Nucleus accumbens (tissue), 56 donors: ENCODE measurements at places on chromosomes 4 and X.

DNA sequence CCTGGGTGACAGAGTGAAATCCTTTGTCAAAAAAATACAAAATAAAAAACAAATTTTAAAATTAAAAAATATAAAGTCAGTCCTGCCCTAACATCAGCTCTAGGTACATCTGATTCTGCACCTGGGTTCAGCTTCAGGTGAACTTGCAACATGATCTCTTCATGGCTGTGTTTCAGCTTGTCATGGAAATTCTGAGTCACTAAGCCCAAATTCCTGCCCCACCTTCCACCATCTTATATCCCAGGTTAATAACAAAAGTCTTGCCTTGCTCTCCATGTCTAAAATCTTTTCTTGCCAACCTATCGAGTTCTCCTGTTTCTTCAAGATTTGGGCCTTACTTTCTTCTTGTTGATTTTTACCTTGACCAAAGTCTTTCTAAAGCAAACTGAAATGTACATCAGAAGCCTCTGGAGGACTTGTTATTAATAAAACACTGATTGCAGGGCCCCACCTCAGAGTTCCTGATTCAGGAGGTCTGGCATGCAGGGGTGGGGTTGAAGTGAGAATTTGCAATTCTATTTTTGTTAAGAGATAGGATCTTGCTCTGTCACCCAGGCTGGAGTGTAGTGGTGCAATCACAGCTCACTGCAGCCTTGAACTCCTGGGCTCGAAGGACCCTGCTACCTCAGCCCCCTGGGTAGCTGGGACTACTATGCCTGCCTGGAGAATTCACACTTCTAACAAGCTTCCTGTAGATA lies 125.8 kb upstream of the VCX3A start:
- DNase-seq: no peak

DNA sequence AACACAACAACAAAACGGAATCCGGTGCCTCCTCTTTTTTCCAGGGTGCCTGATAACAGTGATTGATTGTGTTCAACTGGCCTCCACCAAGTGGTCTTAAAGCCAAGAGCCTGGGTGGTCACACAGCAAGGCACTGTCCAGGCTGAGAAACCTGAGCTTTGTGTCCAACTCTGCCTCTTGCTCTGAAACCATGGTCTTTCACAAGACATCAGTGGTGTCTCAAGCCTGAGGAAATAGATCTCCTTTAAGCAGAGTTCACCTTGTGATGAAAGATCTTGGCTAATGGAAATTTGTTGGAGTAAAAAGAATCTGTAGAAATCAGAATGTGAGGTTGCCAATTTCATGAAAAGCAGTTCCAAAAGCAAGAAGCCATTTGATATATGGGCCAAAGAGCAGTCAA lies 47.3 kb upstream of the ACSL1 start:
- no peak for DNase-seq

GRCh38 chr4:52098618-52099017 lies 47.5 kb downstream of the SPATA18 start:
- no peak for DNase-seq

DNA sequence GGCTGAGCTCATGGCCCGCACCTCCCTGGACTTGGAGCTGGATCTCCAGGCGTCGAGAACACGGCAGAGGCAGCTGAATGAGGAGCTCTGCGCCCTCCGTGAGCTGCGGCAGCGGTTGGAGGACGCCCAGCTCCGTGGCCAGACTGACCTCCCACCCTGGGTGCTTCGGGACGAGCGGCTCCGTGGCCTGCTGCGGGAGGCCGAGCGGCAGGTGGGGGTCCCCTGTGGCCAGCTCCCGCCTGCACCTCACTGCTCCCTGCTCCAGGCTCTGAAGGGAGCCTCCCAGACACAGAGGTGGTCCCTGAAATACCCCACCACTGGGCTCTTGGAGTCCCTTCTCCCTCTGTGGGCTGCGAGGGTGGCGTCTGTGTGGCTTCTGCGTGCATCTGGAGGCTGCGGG lies 18.0 kb upstream of the CLCN4 start:
- no peak for DNase-seq

GRCh38 chrX:88604433-88605221 lies 142.4 kb upstream of the CPXCR1 start:
- DNase-seq: no peak

- DNase-seq: no peak
Measured at GRCh38 chr4:77816546-77816945, 2.6 kb downstream of the CNOT6L start.

DNA sequence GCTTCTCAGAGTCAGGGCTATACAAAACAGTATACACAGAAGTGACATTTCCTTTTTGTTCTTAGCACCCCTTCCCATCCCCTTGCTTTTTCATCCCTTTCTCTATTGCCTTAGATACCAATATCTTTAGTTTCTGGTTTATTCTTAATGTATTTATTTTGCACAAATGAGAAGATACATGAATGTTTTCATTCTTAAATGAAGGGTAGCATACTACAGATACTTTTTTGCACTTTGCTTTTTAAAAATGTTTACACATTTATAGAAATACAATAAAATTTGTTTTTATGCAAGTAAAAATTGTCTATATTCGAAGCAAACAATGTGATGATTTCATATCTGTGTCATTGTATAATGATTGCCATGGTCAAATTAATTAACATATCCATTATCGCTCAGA lies 33.1 kb downstream of the TSPAN7 start:
- DNase-seq: no peak

DNA sequence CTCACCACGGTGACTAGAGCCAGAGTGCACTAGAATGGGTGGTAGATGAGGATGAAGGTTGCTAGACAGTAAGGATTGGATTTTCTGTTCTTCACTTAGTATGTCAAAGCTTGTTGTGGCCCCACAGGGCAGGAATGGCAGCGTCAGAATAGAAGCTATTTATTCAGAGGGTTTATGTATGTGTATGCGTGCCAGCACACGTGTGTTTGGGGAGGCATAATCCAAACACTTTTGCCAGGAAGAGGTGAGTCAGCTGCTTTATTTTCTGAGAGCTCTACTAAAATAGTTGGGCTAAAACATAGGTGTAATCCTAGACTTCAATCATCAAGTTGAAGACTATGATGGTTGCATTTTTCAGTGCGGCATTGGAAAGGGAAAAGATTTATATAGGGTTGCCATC lies 1.2 kb upstream of the MAGEE2 start:
- no peak for DNase-seq

- DNase-seq: no peak
Measured at GRCh38 chr4:182042945-182043344, 200.3 kb upstream of the TENM3 start.

- DNase-seq: no peak
Measured at GRCh38 chr4:183256343-183256742, 63.7 kb downstream of the CLDN22 start.

DNA sequence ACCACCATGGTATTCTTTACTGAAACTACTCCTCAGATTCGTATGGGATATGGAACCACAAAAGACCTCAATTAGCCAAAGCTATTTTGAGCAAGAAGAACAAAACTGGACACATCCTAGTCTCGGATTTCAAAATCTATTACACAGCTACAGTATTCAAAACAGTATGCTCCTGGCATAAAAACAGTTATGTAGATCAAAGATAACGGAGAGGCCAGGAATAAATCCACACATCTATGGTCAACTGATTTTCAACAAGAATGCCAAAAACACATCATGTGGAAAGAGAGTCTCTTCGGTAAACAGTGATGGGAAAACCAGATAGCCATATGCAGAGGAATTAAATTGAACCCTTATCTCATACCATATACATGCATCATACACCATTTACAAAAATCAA lies 155.3 kb downstream of the SPCS3 start:
- DNase-seq: no peak

- peak; percentile 81 for DNase-seq
Measured at GRCh38 chrX:150547375-150548115, 20.9 kb upstream of the MTM1 start.

DNA sequence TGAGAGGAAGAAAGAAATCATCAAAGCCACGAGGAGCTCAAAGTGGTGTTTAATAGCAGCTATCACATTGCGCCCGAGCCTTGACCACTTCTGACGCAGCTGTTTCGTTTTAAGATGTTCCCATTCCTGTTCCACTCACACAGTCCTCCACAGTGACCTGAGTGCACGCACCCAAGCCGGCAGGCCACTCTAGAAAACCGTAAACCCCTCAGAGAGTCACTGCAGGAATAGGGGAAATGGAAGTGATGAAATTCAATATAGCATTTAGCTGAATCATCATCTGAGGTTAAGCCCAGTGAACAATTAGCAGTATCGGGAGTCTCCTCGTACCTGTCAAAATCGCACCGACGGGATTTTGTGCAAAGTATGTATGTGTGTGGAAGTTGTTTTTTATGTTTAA lies 17.9 kb upstream of the HAND2 start:
- no peak for DNase-seq

DNA sequence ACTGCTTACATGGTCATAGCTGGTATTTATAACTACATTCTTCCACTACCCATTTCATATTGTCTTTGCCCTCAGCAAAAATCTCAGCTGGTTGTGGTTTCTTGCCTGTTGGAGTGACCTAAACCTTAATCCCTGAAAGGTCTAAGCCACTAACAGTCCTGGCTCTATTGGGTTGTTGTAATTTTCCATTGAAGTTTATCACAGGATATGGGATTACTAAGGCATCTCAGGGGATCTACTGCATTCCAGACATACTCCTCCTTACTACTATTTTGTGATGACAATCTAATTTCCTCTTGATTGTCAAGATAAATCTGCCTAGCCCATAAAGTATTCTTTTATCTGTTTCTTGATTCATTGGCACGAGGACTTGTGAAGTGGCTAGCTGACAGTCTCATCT lies 6.2 kb upstream of the OSTC start:
- DNase-seq: no peak

GRCh38 chrX:77561372-77561771 lies 114.2 kb downstream of the FGF16 start:
- DNase-seq: no peak

GRCh38 chrX:106903856-106904528 lies 851 bp upstream of the RIPPLY1 start:
- DNase-seq: no peak

- no peak for DNase-seq
Measured at GRCh38 chr4:99687120-99687519, 29.5 kb upstream of the C4orf54 start.

GRCh38 chr4:7516096-7516772 lies 81.5 kb upstream of the PSAPL1 start:
- no peak for DNase-seq

GRCh38 chr4:155748039-155748438 lies 10.8 kb upstream of the GUCY1B1 start:
- no peak for DNase-seq

GRCh38 chr4:137359691-137360315 lies 172.5 kb downstream of the PCDH18 start:
- no peak for DNase-seq

GRCh38 chr4:115228851-115229250 lies 115.4 kb upstream of the NDST4 start:
- DNase-seq: no peak

DNA sequence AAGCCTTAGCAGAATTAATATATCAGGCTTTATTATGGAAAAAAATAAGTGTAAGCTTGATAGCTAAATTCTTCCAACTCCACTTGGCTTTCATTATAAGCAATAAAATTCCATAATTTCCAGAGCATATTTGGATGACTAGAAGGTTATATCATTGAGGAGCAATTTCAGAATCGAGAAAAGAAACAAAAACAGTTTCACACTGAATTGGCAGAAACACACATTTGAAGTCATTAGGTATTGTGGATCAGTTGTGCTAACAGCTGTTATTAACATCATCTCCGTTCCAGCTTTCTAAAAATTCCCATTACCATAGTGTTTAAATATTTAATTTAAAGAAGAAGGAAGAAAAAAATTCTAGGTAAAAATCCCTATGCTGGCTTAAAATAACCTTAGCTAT lies 92.6 kb downstream of the ANTXR2 start:
- DNase-seq: no peak

DNA sequence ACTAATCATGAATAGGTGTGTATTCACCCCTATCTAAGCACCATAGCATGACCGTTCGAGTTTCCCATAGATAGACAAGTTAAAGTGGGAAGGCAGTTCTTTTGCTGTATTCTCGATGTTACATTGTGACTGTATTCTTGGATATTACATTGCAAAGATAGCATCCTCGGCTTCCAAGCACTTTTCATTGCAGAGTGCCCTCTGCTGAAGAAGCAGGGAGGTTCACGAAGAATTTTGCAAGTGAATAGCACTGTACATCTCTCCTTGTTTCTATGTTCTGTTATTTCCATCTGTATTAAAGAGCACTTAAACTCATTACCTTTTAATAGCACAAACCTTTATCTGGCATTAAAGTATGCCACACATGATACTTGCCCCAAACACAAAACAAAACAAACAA lies 426.7 kb upstream of the ARX start:
- DNase-seq: no peak

DNA sequence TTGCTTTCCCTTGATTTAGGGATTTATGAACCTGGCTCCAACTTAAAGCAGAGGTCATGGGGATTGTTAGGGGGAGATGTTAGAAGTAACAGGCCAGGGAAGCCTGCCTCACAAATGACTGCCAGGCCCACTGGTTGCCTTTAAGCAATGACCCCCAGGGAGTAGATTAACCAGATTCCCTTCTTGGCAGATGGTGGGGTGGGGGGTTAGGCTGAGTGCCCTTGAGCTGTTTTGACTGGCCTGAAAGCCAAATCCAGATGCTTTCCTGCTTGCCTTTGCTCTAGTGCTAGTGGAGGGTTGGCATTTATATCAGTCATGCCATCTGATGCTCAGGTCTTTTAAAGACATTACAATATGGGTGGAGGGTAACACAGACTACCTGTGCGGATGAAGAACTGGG lies 128.1 kb downstream of the TMEM164 start:
- no peak for DNase-seq

GRCh38 chrX:152735860-152736511 lies 2.4 kb downstream of the MAGEA12 start:
- DNase-seq: no peak

DNA sequence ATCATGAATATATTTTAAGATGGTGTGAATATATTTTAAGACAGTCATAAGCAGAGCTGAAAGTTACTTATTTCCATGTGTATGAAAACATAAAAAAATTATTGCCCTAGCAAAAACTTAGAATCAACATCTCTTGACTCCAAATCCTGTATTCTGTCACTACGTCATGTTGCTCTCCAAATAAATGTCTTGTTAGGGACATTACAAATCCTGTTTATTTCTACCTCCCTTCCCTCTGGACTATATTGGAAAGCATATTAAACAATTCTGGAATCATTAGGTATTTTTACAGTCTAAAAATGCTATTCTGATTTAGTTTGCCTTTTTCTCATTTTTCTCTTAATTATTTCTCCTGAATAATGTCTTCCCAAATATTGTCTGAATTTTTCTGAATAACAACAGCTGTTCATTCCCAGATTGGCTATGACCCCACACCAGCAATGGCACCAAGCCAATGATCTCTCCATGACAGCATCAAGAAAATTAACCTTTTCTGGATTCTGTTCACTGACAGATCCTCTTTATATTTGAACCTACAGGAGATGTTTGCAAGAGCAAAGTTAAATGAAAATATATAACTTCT lies 523.1 kb downstream of the IQCM start:
- no peak for DNase-seq

- no peak for DNase-seq
Measured at GRCh38 chrX:56564164-56564885, 898 bp downstream of the UBQLN2 start.

GRCh38 chr4:67897686-67898085 lies 13.9 kb upstream of the TMPRSS11D start:
- no peak for DNase-seq

GRCh38 chr4:156576946-156577345 lies 394.7 kb downstream of the PDGFC start:
- no peak for DNase-seq
